ENCODE measurements at places on chromosomes 3 and 15. TPM values are rescaled to one million over a fixed set of nuclear protein-coding genes. Genes with fewer than 3 reads are reported as not detected.

DNA sequence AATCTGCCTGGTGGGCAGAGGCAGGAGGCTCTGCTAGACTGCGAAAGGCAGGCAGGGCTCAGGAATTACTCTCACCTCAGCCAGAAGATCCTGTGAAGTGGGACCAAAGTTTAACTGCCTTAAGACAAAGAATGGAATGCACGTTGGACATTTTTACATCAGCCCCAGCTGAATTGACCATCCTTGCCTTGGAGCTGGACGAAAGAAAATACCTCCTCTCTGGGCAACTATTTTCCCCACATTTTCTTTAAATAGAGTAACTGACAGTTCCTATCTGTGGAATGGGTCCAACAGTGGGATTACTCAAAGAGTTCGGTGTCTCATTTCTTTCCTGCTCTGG is 28.7 kb downstream of the ARID3B start:
- no peak for DNase-seq

- no peak for DNase-seq
Measured at GRCh38 chr3:127645371-127646015, 16.5 kb downstream of the PODXL2 start.

GRCh38 chr15:50933341-50933740 is 24.9 kb downstream of the AP4E1 start:
- DNase-seq, result no peak

DNA sequence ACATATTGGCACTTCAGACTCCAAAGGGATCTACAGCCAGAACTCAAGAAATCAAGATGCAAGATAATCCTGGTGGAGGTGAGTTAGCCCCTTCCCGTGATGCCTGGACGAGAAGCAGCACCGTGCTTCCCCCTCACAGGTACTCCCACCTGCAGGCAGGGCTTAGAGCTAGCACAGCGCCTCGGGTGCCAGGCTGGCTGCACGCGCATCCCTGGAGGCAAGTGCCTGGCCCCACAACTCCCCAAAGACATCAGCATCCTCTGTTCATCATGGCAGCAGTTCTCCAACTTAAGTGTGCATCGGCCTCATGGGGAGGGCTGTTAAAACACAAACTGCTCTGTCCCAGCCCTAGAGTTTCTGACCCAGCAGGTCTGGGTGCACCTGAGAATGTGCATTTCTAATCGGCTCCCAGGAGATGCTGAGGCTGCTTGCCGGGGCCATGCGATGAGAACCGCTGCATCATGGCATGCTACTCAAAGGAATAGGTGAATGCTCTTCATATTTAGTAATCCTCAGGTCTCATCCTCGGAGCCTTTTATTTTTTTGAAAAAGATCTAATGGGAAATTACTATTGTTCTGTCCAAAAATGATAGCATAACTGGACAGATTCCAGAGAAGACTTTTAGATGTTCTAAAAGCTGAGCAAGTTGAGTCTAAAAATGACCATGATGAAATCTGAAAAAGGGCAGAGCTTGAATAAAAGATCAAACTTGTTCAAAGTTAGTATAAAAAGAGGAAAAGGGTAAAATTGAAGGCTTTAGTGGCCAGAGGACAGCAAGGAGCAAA is 244.2 kb downstream of the ADAMTS17 start:
- no peak for DNase-seq

GRCh38 chr15:23823508-23823907 is 136.4 kb upstream of the NDN start:
- peak; percentile 22 for DNase-seq

DNA sequence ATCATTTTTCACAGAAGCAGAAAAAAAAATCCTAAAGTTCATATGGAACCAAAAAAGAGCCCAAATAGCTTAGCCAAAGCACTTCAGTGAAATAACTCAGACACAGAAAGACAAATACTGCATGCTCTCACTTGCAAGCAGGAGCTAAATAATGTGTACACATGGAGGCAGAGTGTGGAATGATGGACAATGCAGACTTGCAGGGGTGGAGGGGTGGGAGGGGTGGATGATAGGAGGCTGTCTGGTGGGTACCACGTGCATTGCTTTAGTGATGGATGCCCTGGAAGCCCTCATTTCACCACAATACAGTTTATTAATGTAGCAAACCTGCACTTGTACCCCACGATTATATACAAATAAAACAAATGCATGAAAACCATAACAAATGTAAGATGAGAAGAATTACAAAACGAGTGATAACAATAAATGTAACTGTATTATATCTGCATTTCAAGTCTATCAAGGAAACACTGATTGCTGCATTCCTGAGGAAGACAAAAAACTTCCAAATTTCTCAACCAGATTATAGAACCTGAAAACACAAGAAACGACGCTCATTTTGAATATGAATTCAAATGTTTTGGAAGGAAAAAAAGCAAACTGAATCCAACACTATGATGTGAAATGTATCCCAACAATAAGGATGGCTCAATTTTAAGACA is 96.5 kb downstream of the DLG1 start:
- DNase-seq, result no peak

DNA sequence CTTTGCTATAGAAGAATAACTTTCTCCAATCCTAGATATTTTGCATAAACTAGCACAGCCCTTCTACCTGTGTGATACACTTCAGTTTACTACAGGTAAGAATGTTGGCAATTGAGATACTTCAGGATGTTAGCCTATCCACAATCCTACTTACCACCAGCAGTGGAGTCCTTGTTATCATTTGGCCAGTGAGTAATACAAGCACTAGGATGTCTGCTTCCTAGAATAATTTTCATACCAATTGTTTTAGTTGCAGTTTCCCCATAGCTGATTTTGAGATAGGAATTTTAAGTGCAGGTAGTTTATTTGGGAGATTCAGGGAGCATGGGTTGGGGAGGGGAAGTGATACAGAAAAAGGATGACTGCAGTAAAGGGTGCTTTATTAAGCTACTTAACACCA is 147.2 kb downstream of the EPHA6 start:
- DNase-seq, result no peak

GRCh38 chr15:75641179-75641503 is 1.1 kb upstream of the IMP3 start:
- no peak for DNase-seq

DNA sequence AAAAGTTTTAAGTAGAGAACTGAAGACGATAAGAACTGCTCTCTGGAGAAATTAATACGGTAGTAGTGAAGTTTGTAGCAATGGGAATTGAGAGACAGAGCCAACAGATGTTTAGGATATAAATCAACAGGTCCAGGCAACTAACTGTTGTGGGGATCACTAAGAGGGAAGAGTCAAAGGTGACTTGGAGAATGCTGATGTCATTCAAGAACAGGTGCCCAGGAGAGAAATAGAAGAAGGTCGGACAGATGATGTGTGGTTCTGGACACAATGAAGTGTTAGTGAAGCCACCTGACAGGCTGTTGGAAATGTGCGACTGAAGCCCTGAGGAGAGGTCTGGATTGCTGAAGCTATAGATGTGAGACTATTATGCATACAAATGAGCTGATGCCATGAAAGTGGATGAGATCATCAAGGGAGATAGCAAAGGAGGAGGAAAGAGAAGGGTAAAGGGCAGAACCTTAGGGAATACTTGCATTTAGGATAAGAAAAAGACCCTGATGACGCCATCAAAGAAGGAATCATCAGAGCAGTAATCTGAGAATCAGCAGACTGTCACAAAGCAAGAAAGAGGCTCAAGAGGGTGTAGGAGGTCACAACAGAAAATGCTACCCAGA is 183.7 kb downstream of the FRMD5 start:
- DNase-seq, result no peak

- DNase-seq, result no peak
Measured at GRCh38 chr3:113193719-113194118, 17.6 kb upstream of the BOC start.

DNA sequence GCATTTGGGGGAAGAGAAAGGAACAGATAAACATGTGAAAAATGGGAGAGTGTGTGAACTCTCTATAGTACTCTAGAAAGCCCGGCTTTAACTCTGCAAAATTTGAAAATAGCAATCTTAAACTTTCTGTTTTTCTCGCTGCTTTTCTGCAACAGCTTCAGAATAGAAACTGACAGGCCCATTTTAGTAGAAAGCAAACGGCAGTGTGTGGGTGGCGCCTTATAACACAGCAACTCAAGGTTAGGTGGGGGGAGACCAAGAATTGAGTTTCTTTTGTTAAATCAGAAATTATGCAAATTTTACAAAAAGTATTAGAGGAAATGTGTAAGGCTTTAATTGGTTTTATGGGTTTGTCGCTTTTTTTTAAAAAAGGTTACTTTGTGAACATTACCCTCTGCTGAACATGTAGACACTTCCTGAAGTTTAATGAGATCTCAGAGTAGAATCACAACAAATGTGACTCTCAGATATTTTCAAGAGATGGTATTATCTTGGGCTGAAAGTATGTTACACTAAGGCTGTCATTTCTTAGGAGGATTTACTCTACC is 107.0 kb downstream of the PTPRG start:
- no peak for DNase-seq

DNA sequence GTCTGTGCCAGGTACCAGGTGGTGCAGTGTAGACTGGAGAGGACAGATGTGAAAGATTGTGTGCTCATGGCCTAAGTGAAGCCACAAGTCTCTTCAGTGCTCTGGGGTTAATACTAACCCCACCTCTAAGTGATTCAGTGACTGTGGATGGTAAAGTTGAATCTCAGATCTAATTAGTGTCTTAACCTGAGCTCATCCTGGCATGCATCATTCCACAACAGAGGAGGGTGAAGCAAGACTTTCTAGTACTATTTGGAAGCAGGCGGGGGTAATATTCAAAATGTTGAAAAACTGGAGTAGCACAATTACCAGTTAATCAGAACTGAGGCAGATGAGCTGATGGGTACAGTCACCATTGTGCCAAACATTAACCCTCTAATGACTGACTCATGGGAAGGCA is 2.8 kb upstream of the MESD start:
- DNase-seq, result no peak

DNA sequence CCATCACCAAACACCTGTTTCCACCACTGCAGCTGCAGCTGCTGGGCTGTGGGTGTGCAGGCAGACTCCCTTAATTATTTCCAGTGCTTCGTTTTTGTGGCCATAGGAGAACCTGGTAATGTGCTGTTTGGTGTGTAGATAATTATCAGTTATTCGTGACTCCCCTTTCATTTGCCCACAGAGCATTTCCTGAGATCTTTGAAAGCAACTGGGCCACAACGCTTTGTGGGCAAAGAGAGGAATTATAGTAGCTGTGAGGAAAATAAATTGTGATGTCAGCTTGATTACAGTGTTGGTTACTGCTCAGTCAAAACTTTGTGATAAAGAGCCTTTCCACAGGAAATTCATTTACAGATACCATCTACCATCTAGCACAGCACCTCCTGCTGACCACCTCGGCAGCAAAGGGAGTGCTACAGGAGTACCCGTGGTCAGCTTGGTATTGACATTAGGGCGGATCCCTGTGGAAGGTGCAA is 193.3 kb upstream of the SLCO3A1 start:
- no peak for DNase-seq

- no peak for DNase-seq
Measured at GRCh38 chr3:187685948-187686347, 15.8 kb upstream of the SST start.

The SETD2 gene
- total RNA-seq, result 35.8 TPM

The FBXW12 gene
- 0.16 TPM for total RNA-seq

The PSMD2 gene
- 207 TPM for total RNA-seq

The HOMER2 gene
- 4.6 TPM for total RNA-seq

The LYZL4 gene
- total RNA-seq, result not detected

The OR5K2 gene
- total RNA-seq, result not detected

Measured in activated CD4-positive, alpha-beta T cell treated with anti-CD3 and anti-CD28 coated beads for 36 hours (primary cell).